Glomerular endothelial cell (primary cell): ENCODE measurements at places on chromosomes 5 and 9. TPM values are rescaled to one million over a fixed set of nuclear protein-coding genes. Genes with fewer than 3 reads are reported as not detected.

DNA sequence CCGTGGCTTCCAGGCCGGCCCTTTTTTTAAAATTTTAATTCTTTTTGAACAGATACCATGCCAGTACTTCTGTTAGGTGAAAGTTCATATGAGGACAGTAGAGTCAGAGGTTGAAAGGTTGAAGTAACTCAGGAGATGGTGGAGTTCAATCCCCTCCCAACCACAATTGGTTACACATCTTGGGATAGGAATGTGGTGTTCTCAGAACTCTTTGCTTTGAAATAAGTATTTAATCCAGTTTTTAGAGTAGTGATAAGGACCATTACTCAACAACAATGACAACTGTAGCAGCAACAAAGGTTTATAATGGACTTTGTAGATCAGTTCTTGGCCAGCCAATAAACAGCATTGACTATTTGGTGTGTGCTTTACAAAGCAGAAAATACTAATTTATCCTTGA lies 116.0 kb downstream of the ARHGAP26 start:
- DNase-seq: no peak

DNA sequence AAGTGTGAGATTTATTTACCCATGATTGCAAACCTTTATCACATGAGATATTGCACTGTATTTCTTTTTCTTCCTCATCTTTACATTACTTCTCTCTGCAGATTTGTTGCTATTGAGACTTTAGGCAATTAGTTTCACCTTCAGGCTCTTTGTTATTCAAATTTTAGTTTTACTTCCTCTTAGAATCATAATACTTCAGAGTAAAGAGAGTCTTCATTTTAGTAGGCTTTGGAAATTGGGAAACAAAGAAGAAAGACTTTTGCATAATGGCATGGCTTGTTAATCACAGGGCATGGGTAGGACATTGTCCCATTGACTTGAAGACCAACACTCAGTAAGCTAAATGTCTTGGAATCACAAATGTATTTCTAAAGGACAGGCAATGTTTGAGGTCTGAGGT lies 1.2 kb upstream of the PCDHGA5 start:
- DNase-seq: no peak

GRCh38 chr9:124741662-124742061 lies 29.4 kb downstream of the NR6A1 start:
- DNase-seq: no peak

DNA sequence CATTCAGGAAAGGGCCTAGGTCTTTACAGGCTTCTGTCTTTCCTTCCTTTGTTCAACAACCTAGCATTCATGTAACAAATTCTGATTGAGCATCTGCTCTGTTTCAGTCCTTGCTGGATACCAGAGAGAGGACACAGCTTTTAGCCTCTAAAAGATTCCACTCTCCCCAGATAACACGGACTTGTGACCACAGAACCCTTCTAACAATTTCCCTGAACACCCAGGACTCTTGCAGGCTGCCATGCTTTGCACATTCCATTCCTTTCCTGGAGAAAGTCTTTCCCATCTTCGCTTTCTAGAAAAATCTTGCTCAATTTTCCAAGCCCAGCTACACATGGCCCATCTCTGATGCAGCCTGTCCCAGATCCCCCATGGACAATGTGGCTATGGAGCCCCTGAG lies 310.9 kb downstream of the ACTL7B start:
- no peak for DNase-seq

- no peak for DNase-seq
Observed at GRCh38 chr5:135398160-135398854, 724 bp downstream of the MACROH2A1 start.

GRCh38 chr5:125140855-125141254 lies 394.4 kb upstream of the ZNF608 start:
- peak; percentile 63 for DNase-seq

GRCh38 chr9:93645149-93645889 lies 68.9 kb downstream of the PHF2 start:
- no peak for DNase-seq

- DNase-seq: no peak
Observed at GRCh38 chr9:134364391-134365114, 38.3 kb downstream of the RXRA start.

The NIM1K gene
- 0.05 TPM in 1 of 2 replicates, not detected in the other for total RNA-seq

The NR2F1 gene
- 18.1 and 55.4 TPM in 2 replicates for total RNA-seq

The MRPL36 gene
- total RNA-seq: 45.9 and 64.7 TPM in 2 replicates

The DBH gene
- not detected in 2 replicates for total RNA-seq
